ENCODE measurements at places on chromosomes 11 and 22.

- no peak for DNase-seq
Measured at GRCh38 chr11:112177589-112177988, 2.3 kb downstream of the BCO2 start.

GRCh38 chr11:45382133-45382878 lies 96.2 kb upstream of the SYT13 start:
- no peak for DNase-seq

DNA sequence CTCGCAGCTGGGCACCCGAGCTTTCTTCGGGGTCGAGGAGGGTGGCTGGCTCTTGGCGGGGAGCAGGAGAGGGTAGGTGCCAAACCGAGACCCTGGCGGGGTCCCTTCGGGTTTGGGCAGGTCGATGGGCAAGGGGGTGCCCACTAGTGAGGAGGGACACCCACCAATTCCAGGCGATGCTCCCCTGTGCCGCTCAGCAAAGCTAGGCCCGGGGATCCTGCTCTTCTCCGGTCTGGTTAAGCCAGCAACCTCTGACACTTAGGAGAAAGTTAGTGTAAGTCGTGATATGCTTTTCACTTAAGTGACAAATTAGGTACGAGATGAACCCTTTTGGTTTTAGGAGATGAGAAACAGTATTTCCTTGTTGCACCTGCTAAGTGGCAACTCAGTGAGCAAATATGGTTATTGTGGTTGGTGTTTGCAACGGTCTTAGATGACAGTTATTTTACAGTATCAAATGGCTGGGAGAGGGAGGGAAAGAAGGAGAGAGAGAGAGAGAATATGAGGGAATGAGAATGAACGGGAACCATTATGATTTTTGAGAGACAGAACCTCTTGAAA lies 565 bp downstream of the NUCB2 start:
- peak; percentile 74 for DNase-seq

DNA sequence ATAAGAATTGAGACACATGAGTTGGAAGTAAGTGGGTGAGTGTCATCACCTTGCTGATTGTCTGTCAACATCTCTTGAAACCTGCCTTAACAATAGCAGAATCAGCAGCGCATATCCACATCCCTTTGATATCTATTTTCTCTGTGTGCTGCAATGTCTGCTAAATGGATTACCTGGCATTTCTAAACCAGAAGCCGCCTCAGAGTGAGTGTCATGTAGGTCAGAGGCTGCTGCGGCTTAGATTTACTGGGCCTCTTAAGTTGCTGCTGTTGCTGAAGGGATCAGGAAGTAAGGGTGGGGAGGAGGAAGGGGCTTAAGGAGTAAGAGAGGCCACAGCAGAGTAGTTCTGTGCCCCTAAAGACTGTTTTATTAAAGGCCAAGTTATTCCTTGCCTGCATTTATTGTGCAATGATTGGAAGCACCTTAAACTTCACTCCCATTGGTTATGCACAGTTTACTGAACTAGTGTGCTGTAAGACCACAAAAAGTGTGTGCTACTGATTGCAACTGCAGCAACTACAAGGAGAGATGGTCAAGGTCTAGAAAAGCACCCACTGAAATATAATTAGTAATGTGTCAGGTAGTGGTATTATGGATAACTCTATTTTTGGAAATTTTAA lies 29.8 kb upstream of the TMEM41B start:
- no peak for DNase-seq

DNA sequence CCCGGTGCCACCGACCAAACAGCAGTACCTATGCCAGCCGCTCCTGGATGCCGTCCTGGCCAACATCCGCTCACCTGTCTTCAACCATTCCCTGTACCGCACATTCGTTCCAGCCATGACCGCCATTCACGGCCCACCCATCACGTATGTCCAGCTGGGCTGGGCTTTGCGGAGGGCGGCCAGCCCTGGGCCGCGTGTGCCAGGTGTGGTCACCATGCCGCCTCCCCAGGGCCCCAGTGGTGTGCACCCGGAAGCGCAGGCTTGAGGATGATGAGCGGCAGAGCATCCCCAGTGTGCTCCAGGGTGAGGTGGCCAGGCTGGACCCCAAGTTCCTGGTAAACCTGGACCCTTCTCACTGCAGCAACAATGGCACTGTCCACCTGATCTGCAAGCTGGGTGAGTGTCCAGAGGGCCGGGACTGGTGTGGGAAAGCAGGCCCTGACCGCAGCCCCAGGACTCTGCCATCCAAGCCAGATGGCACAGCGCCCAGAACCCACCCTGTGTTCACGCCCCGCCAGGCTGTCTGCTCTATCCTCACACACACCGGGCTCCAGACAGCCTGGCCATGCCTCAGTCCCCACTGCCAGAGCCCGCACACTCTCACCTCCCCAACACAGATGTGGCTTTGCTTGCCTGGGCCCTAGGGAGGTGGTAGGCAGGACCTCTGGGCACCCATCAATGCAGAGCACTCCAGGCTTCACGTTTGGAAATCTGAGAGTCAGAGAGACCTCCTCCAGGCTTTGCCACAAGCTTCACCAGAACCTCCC lies 77.6 kb downstream of the MED15 start:
- no peak for DNase-seq

DNA sequence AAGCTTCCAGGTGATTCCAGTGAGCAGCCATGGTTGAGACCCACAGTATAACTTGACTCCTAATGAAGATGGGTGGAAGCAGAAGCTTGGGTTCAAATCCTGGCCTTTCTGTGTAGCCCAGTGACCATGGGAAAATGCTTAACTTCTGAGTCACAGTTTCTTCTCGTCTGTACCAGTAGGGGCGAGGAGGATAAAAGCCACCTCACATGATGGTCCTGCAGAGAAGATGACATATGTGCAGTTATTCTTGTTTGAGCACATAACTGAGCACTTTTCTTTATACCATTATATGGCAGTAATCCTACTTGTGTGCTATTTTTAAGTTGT lies 4.9 kb downstream of the TMEM109 start:
- DNase-seq: no peak

DNA sequence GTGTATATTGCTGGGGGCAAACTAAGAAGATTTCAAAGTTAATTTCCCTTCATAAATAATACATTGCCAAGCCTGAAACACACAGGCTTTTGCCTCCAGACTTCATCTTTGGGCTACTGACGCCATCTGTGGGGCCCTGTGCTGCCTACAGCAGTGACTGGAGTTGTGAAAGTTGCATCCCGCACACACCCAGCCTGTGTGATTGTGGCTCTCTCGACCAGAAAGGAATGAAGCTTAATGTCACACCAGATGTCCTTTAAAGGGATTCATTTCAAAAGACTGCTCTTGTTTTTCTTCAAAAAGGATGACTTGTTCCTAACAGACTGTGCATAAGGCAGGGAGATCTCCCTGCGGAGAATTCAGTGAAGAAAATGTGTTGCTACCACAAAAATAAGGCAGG lies 210.5 kb downstream of the FAM181B start:
- DNase-seq: peak; percentile 22

GRCh38 chr11:94747146-94747545 lies 21.0 kb upstream of the AMOTL1 start:
- no peak for DNase-seq

DNA sequence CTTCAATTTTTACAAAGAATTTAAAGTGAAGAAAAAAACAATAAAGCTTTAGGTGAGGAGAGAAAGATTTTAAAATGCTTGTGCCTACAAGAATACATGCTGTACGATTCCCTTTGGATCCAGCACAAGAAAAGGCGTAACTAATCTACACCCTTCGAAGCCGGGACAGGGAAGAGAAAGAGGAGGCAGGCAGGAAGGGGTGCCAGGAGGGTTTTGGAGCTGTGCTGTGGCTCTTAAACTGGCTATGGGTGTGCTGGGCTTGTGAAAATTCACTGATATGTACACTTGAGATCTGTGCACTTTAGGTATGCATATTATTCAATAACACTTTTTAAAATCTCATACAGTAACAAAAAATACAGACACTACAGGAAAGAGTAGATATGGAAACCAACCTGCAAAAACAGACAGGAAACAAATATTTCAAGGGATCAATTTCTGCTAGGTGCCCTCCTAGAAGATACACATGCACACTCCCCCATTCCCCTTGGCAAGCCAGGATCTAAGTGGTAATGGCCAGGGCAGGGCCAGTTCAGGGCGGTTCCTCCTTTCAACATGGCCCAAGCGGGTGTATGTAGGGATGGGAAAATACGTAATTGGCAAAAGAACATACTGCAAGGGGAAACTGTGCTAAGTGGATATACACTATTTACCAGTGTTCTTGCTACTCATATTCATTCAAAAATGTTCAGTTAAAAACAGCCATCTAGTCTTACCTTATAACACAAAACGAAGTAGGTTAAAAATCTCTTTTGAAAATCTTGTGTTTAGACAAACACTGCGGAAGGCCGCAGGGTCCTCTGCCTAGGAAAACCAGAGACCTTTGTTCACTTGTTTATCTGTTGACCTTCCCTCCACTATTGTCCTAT lies 54.2 kb downstream of the PACSIN2 start:
- no peak for DNase-seq

- DNase-seq: peak; percentile 46
Measured at GRCh38 chr11:83007909-83008580, 63.7 kb downstream of the RAB30 start.

GRCh38 chr22:41347066-41347859 lies 34.5 kb upstream of the TEF start:
- no peak for DNase-seq

GRCh38 chr22:36379593-36380361 lies 8.0 kb downstream of the MYH9 start:
- DNase-seq: peak; percentile 49

DNA sequence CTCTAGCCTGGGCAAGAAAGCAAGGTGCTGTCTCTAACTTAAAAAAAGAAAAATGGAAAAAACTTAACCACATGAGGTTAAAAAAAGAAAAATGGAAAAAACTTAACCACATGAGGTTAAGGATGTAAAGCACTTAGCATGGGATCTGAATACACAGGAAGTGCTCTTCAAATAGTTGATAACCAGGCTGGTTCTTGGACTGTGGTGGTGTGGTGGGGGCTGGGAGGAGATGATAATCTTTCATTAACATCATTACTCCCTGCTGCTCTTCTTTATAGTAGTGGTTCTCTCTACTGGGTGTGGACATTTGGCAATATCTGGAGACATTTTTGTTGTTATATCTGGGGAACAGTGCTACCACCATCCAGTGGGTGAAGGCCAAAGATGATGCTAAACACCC lies 88.4 kb downstream of the TTC17 start:
- no peak for DNase-seq

- DNase-seq: no peak
Measured at GRCh38 chr11:108751444-108751843, 86.6 kb downstream of the DDX10 start.

GRCh38 chr11:44189986-44190882 lies 94.8 kb downstream of the EXT2 start:
- DNase-seq: no peak

GRCh38 chr11:72807792-72808191 lies 6.4 kb upstream of the ATG16L2 start:
- DNase-seq: no peak

- no peak for DNase-seq
Measured at GRCh38 chr11:76839311-76839710, 21.4 kb upstream of the ACER3 start.

DNA sequence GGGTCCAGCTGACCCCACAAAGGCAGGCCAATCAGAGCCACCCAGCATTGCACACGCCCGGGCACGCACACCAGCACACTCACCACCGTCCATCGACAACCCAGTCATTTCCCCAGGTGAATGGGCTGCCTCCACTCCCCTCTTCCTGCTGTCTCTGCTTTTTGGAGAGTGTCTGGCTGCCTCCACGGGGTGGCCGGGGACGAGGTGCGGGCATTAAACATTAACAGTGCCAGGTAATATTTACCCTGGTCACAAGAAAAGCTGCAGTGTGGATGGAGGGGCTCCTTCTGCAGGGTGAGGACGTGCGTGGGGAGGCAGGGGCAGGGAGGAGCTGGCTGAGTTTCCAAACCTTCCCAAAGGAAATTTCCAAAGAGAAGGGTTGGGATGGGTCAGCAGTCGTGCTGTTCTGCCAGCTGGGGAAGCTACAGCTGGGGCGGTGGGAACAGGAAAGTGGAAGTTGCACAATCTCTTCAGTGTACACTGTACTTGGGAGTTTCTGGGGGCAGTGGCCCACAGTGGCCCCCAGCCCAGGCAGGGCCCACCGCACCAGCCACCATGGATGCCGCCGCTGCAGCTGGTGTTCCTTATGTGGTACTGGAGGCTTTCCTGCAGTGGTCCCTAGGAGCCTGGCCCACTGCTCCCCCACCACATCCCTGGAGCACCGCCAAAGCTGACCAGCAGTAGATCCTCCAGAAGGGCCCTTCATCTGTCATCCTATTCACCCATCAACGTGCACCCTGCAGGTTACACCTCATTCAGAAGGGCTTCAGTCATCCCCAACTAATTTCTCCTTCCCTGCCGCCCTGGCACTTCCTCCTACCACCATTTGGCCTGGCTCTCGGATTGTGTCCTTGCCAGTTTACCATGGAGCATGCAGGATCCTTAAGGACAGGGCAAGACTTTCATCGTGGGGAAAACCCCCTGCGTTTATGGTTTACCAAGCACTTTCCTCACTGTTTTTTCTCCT lies at the start of gene FXYD2:
Gene FXYD2, minus strand, starts transcription at position 174 of the 967 bp plus-strand sequence. Its CDS starts 66 bp downstream, at position 108.
- peak; percentile 68 for DNase-seq

DNA sequence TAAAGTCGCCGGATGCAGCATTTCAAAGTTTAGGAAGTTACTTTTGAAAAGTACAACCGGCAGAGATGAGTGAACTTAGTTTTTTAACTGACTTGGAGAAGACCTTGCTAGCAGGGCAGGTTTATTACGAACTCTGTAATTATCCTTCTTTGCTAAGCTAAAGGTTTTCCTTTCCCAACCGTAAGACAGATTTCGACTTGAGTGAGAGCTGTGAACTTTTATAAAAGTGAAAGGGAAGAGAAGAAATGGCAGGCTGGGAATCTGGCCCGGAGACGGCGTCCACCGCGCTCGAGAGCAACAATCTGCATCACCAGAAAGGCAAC lies 659 bp upstream of the TEAD1 start:
- DNase-seq: no peak

DNA sequence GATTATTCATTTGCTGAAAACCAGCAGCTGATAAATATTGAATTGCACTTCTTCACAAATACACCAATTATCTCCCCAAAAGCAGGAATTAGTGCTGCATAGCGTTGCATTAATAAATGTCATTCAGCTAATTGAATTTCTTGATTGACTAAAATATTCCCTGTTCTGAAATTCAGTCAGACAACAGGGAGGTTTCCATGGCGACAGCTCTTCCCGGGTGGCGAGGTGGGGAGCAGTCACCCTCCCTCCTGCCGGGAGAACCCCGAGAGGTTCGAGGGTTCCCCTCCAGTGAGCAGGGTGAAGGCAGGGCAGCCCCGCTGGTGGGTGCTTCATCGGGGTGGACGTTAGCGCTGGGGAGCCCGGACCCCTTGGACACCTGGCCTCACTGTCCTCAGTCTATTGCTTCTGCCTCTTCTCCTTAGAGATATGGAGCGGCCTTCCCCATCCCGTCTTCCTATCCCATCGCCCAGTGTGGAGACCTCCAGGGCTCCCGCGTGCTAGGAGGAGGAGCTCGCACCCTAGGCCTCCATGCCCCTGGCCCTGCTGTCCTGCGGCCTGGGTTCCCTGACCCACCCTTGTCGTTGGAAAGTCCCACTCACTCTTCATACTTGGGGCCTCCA lies 983.5 kb downstream of the BRD1 start:
- DNase-seq: no peak

GRCh38 chr11:26442131-26442530 lies 110.2 kb downstream of the ANO3 start:
- DNase-seq: no peak

GRCh38 chr11:6693342-6694228 lies 10.4 kb upstream of the MRPL17 start:
- no peak for DNase-seq

- no peak for DNase-seq
Measured at GRCh38 chr11:66011239-66011784, 496 bp upstream of the CST6 start.

All from tibial artery (tissue), 4 donors.